Fibroblast of skin of scalp (primary cell): ENCODE measurements at places on chromosomes 7 and 10.
A peak's percentile ranks its signal among the peaks of the same experiment; 100 is the strongest.

DNA sequence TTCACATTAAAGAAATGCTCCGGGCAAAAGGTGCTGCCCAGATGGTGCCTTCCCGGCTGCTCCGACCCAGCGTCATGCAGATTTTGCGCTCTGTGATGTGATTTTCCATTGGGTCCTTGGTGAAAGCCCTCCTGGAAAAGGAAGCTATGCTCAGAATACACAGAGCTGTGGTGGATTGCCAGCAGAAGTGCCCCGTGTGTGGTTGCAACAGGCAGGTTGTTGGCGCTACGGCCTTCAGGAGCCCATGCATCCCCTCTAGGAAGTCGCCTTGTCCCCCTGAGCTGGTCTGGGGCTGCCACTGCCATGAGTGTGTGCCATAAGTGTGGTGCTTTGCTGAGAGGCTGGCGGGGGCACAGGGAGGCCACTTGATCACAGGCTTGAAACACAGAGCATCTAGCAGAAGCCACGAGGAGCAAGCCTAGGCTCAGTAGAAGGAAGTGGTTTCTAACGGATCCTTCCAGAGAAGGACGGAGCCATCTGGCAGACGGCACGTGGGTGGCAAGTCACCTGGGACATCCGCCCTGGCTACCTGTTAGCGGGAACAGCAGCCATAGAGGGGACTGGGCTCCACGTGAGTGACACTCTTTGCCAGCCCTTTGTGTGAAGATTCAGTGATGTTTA is 210.9 kb downstream of the CUX1 start:
- DNase-seq, result no peak

DNA sequence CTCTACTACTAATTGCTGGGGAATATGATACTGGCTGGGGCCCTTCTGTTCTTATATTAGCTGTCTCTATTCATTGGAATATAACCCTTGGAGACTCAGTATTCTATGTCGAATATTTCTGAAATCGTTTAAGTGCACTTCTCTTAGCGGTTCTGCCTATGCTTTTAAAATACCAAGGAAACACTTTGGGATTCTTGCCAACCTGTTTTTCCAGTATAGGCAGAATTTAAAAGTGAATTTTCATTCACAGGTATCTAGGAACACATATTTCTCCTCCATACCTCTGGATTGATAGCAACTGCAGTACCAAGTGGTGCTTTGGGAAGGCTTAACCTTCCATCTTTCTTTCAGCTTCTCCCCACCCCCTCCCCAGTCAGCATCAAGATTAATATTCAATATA is 370.3 kb upstream of the LRRN3 start:
- no peak for DNase-seq

DNA sequence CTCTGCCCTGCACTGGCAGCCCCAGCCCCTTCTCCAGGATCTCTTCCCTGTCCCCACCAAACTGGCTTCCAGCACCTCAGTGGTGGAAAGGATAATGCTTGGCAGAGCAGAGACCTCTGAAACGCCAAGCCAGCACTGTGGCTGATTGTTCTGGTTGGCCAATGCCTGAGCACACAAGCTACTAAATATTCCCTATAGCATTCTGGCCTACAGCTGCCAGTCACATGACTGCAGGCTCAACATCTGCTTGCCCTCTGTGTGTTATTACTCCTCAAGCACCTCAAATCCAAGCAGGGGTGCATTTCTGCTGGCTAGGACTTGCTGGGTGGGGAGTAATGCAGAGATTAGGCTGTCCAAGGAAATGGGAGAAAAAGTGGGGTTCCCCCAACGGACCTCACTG is 6.1 kb downstream of the TBATA start:
- no peak for DNase-seq

DNA sequence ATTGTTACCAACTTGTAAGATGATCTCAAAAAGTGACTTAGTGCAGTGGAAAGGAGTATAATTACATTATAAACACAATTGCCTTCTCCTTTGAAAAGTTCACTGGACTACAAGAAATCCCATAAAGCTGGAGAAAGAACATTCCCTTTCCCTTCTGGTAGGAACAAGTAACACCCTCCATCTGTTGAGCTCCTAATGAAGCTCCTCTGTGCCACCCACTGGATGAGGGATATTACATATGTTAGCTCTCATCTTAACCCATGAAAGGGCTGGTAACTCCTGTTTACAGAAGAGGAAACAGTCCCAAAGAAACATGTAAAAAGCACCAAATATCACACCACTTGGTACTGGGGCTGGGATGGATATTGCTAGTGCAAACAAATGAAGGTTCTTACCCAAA is 8.1 kb downstream of the PGAM1 start:
- peak; percentile 26 for DNase-seq

DNA sequence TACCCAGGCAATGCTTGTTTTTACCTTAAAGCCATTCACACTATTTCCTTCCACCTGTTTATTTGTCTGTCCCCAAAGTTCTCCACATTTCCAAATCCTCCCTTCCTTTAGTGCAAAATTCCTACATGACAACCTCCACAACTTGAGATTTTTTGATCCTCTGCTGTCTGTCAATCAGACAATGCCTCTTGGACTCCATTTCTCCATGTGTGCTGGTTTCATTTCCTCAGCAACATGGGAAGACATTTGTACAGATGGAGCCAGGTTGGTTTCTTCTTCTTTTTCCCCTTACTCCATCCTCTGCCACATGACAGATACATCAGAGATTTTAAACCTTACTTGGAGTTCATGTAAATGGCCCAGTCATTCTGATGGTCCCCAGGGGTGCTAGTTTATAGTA is 19.1 kb upstream of the GIMAP2 start:
- no peak for DNase-seq

DNA sequence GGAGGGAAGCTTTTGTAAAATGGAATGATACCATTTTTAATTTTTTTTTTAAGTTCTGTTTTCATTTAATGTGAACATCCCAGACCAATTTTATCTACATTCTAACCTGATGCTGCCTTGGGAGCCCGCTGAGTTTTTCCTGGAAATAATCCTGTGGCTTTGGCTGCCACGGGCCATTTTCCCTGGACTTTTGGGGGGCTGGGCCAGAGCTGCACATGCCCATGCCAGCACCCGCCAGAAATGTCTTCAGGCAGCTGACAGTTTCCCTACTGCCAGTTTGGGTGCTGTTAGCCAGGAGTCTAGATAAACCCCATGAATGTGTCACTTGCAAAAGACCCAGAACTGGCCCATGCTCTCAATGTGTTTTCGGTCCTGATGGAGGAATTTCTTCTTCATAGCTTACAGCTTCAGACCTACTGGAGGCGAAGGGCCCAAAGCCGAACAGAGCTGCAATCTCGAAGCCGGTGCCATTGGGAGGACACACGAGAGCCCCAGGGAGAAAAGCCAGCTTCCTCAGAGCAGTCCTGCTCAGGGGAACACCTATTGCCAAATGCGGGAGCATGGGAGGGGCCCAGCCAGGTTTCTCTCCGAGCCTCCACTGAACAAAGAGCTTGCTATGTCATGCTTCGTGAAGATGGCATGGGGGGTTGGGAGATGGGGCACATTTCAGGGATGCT is 444.2 kb upstream of the MKI67 start:
- DNase-seq, result no peak

GRCh38 chr10:12476656-12477055 is 127.3 kb downstream of the CAMK1D start:
- DNase-seq, result no peak

- peak; percentile 66 for DNase-seq
Observed at GRCh38 chr7:74202841-74203556, 6.8 kb upstream of the LAT2 start.

- DNase-seq, result peak; percentile 18
Observed at GRCh38 chr7:137282043-137282442, 61.5 kb downstream of the PTN start.

DNA sequence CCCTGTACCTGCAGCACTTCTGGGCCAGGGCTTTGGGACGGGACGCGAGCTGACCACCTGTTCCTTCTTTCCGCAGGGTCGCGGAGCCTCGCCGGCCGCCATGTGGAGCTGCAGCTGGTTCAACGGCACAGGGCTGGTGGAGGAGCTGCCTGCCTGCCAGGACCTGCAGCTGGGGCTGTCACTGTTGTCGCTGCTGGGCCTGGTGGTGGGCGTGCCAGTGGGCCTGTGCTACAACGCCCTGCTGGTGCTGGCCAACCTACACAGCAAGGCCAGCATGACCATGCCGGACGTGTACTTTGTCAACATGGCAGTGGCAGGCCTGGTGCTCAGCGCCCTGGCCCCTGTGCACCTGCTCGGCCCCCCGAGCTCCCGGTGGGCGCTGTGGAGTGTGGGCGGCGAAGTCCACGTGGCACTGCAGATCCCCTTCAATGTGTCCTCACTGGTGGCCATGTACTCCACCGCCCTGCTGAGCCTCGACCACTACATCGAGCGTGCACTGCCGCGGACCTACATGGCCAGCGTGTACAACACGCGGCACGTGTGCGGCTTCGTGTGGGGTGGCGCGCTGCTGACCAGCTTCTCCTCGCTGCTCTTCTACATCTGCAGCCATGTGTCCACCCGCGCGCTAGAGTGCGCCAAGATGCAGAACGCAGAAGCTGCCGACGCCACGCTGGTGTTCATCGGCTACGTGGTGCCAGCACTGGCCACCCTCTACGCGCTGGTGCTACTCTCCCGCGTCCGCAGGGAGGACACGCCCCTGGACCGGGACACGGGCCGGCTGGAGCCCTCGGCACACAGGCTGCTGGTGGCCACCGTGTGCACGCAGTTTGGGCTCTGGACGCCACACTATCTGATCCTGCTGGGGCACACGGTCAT is 13.3 kb downstream of the GPR146 start:
- DNase-seq, result no peak

DNA sequence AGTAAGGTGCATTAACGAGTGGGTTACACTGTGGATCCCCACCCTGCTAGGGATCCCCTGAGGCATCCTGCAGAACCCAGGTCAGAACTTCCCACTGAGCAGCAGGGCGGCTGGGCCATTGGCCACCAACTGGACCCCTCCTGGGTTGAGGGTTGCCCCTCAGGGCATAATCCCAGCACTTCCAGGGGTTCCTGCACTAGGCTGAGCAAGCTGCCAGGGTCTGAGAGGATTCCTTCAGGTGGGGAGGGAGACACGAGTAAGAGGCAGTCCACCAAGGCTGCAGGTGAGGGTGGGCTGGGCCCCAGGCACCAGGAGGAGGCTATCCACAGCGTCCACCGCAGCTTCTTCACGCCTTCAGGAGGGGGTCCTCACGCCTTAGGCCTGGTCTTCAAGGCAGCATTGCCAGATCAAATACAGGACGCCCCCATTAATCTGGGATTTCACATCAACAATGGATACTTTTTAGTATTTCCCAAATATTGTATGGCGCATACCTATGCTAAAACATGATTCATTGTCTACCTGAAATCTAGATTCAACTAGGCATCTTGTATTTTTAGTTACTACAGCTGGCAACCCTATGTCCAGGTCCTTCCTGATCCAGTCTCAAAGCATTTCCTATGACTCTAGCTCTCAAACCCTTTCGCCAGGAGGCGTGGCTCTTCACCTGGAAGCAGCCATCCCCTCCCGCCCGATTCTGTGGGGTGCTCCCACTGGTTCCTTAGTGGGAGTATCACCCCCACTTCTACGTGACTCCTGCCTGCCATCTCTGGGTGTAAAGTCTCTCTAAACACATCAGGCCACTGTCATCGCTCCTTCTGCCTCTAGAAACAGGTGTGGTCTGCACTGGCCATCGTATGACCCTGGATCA is 4.1 kb downstream of the PRKAG2 start:
- no peak for DNase-seq

DNA sequence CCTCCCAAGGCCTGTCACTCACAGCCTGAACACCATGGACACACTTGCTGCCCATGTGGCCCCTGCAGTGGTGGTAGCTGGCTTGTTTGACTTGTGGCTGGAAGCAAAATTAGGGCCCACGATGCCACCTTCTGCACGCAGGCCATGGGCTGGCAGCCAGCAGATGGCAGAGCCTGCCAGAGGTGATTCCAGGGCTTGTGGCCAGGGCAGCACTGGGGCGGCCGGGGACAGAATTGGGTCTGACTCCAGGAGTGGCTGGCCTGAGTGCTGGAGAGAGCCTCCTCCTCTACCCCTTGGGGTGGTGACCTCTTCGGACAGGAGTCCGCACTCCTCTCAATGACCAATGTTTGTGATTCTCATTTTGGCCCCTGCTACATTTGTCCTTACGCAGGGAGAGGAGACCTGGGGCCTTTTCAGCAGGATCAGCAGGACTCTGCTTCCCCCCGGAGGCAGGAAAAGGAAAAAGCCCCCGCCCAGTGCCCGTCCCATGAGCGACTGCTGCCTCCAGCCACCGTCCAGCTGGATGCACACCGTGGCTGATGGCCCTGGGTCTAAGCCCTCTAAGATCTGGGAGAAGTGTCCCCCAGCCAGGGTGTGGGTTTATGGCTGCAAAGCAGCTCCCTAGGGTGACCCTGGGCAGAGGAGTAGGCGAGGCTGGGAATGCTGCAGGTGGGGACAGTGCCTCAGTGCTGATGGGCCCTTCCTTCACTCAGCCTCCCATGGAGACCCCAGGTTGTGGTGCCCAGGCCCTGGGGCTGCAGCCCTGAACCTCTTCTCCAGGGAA is 26.5 kb downstream of the DNAJB12 start:
- DNase-seq, result peak; percentile 74

GRCh38 chr7:145088111-145088745 is 252.4 kb upstream of the TPK1 start:
- DNase-seq, result no peak

DNA sequence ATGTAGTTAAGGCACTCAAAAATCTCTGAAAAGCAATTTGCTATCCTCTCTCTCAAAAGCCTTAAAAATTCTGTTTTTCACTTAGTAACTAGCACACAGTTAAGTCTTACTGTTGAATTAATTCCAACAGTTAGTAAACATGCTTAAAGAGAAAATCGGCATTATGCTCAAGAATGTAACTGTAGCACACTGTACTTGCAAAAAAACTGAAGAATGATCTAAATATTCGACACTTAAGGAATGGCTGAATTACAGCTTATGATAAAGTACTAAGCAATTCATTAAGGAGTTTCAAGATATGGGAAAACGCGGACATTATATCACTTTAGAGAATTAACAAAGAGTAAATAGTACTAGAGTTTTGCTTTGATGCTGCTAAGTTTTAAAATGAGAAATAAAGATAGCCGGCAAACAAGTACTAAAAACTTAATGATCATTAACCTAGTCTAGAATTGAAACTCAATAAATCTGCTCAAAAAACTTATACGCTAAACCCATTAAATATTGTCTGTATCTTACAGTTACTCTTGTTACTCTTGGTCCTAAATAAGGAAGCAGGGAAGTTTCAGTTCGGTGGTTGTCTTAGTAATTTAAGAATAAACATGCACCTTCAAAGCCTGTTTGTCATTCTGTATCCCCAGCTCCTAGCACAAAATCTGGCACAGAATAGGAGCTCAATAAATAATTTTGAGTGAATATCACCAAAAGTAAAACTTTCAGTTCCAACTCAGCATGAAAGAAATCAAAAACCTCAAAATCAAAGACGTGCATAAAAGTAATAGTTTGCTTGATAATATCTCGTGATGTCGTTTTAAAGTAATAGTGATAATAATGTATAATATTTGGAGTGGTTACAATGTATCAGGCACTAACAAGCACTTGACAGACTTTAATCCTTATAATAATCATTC is 1.2 kb downstream of the TRDMT1 start:
- DNase-seq, result no peak
